HFFc6 (cell line): ENCODE measurements at places on chromosomes 1 and 21. TPM values are rescaled to one million over a fixed set of nuclear protein-coding genes. Genes with fewer than 3 reads are reported as not detected.

DNA sequence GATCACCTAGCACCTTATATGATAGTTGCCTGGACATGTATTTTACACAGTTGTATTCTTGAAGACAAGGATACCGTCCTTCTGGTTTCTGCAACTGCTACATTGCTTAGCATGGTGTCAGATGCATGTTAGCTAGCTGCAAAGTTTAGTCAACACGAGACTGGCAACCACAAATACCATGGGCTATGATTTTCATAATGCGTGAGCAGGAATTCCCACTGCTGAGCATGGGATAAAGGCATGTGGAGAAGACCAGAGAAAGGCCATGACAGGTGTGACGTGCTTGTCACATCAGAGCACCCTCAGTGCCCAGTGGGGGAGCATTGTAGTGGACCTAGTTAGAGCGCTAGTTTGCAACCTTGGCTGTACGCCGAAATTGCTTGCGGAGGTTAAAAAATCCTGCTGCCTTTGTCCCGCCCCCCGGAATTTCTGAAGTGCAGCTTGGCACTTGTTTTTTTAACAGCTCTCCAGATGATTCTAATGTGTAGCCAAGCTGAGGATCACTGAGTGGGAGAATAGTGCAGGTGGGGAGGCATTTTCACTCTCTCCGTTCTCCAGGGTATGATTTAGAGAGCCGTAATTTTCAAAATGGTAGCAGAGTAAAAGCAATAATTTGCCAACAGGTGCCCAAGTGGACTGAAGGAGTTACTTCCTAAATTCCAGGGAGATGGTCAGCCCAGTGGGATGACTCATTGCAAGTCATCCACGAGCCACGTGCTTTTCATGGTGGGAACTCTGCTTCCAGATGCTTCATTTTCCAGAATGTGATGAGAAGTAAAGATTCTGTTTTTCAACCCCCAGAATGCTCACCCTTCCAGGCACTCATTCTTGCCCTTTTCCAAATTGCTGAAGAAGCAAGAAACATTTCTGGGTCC, 81.0 kb downstream of the CNIH3 start:
- peak; percentile 67 for DNase-seq

GRCh38 chr1:156727926-156728598, at the start of gene METTL25B:
Gene METTL25B (plus strand): TSS chr1:156728469. CDS start chr1:156729105, 636 bp downstream.
- DNase-seq, result peak; percentile 70

- DNase-seq, result no peak
These were observed 98.6 kb upstream of the JUN start for GRCh38 chr1:58882322-58882948.

DNA sequence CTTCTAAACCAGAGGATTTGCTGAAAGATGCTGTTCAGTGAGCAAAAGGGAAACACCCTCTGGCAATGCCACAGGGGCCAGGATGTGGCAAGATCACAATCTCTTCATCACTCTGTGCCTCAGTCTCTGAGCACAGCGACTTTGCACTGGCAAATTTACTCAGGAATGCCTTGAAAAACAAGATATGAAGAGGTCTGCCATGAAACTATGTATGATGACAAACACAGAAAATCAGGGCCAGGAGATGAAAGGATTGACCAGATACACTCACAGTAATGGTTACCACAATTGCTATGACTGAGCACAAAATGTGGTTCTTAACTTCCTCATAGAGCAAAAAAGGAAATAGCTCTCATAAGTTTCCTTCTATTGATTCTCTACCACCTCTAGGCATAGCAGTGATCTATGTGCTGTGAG, 5.8 kb downstream of the TTC13 start:
- peak; percentile 63 for DNase-seq

DNA sequence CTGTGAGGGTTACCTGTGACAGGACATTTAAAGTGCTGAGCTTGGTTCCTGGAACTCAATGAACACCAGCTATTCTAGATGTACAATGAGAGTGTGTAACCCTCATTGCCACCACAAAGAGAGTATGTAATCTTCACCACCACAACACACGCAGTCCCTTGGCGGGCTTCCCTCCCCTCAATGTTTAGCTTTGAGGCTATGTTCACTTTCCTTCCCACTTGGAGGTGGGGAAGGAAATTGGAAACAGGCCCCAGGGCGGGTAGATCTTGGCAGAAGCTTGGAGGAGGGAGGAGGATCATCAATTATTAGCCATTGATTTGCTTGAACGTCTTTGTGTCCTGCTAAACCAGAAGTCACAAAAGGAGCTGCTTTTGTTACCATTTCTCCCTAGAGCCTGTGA, 8.3 kb upstream of the COL16A1 start:
- no peak for DNase-seq

GRCh38 chr1:4557949-4558348, 96.5 kb upstream of the AJAP1 start:
- DNase-seq, result no peak

- DNase-seq, result no peak
These were observed 78.1 kb downstream of the DDR2 start for GRCh38 chr1:162710345-162710744.

DNA sequence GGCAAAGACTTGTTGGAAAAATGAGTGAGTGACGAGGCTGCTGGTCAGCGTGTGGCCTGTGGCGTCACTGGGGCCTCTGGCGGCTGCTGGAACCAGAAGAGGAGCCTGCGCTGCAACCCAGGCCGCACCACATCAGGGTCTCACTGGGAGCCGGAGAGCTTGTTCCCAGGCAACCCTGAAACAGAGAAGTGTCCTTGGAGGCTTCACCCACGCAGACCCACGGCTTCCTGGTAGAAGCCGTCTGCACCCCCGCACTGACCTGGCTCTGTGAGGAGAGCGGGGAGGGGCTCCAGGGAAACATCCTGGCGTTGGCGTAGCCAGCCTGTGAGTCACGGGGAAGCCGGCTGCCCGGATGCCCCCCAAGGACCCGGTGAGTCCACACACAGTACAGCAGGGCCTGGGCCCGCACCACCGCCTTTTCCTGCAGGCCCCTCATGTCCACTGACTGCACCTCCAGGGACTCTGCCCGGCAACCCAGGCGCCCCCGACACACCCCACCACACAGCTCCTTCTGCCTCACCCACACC, 57.4 kb downstream of the COL6A1 start:
- peak; percentile 50 for DNase-seq

- no peak for DNase-seq
These were observed 101.0 kb upstream of the CASZ1 start for GRCh38 chr1:10897321-10897980.

DNA sequence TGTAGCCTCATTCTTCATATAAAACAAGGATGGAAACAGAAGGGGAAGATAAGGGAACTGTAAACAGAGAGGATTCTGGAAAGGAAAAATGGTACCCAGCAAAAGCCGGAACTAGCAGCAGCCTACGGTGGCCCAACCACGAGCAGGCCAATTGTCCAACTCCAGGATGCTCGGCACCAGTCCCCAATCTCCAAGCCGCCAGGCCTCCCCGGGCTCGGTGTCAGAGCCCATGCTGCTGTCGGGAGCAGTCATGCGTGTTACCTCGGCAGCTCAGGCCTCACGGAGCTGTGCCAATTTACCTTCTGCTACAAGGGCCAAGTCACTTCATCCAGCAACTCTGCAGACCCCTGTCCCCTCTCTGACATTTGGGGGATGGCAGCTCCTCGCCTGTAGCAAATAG, 130.8 kb downstream of the ZBTB18 start:
- no peak for DNase-seq

DNA sequence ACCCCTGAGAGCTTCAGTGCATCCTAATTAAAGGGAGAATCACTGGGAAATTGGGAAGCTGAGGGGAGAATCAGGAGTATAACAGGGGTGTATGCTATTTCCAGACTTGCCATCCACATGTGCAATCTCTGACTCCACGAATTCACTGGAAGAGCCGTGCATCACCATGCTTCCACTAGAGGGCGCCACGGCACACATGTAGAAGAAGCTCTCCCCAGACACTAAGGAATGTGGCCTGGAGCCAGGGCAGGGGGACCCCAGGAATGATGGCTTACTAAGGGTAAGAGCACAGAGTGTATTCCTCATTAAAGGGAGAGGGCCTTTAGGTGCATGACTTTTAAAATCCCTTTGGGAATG, 81.5 kb downstream of the ABCA4 start:
- peak; percentile 48 for DNase-seq

DNA sequence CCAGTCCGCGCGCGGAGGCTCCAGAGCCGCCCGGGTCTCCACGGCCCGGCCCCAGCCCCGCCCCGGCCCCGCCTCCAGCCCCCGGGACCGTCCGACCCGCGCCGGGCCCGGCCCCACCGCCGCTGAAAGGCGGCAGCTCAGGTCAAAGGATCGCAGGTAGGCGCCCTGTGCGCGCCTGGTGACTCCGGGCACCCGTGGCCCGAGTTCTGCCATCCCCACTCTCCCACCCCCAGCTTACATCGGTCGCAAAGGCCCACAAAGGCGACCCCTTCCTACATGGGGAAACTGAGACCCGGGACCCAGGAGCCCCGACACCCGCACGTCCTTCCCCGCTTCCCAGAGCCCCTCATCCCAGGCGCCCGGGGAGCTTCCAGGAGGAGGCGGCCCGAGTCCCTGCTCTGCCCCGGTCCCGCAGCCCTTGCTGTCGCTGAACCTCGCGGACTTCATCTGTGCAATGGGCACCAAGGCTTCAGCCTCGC, at the start of gene TMEM200B:
TMEM200B (minus strand) TSS at position 17 of the 479 bp plus-strand sequence. CDS start 2,075 bp downstream, outside the sequence.
- no peak for DNase-seq

- DNase-seq, result no peak
These were observed 89.8 kb downstream of the LRRC53 start for GRCh38 chr1:74422421-74423292.

FBLIM1 gene
- 99.1 to 125 TPM (median 111 TPM) in 3 replicates for total RNA-seq

TCHH gene
- total RNA-seq, result not detected in 3 replicates

IL10 gene
- not detected in 3 replicates for total RNA-seq
